Ecto neural progenitor cell (in vitro differentiated cells): ENCODE measurements at places on chromosomes 6 and 20.

DNA sequence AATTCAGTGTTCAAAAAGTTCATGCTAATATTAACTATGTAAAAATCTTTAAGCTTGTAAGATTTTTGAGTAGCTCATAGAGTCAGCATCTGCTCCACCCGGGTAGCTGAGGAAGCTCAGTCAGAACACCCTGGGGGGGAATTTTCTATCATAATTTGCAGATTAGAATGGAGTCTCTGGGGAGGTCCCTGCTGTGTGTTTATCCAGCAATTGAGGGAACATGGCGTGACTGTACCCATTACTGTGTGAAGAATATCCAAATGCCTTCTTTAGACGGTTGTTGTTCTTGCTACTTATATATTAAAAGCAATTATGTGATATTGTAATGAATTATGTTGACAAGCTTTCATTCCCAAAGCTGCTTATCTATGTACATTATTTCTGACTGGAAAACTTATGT lies 64.8 kb downstream of the AIG1 start:
- no peak for DNase-seq

GRCh38 chr6:24775520-24776058 lies 852 bp downstream of the GMNN start:
- no peak for DNase-seq

DNA sequence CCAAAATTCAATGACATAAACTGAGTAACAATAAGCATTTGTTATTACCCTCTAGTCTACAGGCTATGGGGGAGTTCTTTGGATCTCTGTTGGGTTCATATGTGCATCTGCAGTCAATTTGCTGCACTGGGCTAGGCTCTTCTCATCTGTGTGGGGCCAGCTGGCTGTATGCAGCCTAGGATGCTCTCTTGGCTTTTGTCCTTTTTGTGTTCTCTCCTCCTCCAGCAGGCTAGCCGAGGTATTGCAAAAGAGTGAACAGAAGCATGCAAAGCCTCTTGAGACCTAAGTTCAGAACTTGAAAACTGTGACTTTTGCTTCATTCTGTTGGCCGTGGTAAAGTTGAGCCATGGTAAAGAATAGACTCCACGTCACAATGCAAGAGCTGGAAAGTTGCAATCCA lies 62.8 kb upstream of the FOXO3 start:
- DNase-seq = peak; percentile 61

DNA sequence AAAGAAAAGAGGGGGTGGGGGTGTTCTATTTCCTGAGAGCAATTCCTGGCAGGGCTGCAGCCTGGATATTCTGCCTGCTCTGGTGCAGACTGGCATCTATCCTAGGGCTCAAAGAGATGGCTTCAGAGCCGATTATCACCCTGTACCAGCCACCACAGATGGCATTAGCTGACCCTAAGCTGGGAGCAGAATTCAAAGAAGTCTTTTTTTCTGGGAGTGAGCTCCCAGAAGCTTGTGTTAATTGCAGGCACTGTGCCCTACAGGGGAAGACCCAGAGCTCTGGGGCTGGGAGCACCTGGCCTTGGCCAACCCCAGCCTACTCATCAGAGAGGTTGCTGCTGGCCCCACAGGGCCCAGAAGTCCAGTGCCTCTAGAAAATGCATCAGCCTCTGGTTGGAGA lies 85.9 kb downstream of the PXDC1 start:
- no peak for DNase-seq

GRCh38 chr20:1533059-1533458 lies 24.4 kb downstream of the SIRPD start:
- no peak for DNase-seq

DNA sequence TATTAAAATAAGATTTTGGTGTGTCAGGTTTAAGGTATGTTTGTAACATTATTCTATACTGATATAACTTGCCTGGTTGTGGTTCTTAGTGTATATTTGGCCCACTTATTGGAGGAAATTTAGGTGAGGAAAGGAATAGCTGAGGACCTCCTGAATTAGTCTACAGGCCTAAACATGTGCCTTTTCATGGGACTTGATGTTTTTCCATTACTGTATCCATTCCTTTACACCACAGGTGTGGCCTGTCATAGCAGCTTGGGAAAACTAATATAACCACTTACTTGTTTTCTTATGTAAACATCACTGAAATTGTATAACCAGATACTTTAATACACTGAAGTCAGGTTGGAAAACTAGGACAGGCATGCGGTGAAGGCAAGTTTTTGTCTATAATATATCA lies 27.6 kb downstream of the BCKDHB start:
- DNase-seq = no peak

DNA sequence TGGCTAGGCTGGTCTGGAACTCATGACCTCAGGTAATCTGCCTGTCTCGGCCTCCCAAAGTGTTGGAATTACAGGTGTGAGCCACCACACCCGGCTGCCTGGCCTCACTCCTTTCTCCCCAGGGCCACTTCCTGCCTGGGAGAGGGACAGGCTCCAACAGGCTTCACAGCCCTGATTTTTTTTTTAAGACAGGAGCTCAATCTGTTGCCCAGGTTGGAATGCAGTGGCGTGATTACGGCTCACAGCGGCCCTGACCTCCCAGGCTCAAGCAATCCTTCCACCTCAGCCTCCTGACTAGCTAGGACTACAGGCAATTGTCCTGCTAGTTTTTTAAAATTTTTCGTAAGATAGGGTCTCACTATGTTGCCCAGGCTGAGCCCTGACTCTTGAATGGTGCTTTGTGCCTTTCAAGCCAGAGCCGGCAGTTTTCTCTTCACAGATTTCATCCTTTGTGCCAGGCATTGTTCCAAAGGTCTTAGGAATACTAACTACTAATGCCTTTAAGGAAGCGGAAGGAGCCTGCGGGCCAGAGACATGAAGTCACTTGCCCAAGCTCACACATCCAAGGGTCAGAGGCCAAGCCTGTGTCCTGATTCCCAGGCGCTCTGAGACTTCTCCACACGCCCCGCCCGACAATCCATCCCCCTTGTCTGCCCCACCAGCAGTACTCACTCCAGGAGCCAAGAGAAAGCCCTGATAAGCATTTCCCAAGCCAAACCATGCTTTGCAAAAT lies 19.2 kb downstream of the CAPN11 start:
- DNase-seq = peak; percentile 52

- DNase-seq = no peak
Measured at GRCh38 chr6:18241208-18242038, 22.9 kb downstream of the DEK start.

GRCh38 chr6:134619789-134620188 lies 301.9 kb upstream of the SGK1 start:
- no peak for DNase-seq

- peak; percentile 8 for DNase-seq
Measured at GRCh38 chr20:59667981-59668515, 63.7 kb downstream of the PHACTR3 start.

DNA sequence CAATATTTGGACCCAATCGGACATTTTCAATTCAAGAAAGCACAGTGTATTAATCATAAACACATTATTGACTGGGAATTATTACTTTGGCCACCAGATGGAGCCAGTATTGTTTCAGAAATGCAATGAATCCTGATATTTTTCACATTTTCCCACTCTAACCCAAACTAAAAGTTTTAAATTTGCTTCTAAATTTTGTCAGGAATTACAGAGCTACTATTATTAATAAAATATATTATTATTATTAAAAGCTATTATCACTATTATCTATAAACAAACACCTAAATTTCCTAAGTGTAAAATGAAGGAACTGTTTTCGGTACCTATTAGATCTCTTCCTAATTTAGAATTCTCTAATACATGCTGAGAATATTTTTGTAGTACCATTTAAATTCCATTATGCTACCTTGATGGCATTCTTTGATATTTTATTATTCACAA lies 245.3 kb downstream of the OGFRL1 start:
- DNase-seq = no peak

- DNase-seq = no peak
Measured at GRCh38 chr6:124027392-124027791, 223.7 kb downstream of the NKAIN2 start.

GRCh38 chr6:39653612-39654011 lies 71.6 kb downstream of the KIF6 start:
- no peak for DNase-seq

DNA sequence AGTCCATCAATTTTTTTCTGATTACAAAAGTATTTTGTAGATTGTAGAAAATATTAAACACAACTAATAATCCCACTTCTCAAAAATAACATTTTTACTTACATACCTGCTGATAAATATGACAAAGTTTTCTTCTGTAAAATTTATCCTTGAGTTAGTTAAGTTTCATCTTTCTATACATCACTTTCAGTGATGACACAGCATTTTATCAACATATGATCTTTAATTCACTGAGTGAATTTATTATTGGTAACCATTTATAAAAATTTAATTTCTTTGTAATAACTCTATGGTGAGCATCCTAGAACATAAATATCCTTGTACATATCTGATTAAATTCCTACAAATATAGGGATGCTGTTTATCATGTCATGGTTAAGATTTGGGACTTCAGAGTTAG lies 385.0 kb upstream of the SLC35B3 start:
- DNase-seq = no peak

DNA sequence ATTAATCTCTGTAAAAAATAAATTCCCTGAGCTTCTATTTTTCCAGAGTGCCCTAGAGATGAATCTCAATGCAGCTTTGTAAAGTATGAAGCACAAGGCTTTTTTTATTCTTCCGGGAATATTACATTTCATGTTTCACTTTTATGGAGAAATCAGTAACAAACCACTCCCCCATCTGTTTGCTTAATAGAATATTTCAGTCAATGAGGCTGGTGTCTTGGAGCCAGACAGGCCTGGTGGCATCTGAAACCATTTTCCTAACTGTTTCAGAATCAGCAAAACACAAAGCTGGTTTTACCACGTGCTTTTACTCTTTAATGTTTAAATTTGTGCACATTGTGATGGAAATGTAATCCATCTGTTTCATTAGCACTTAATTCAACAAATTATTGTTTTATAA lies 400.8 kb upstream of the HSF2 start:
- no peak for DNase-seq
